Stimulated activated CD4-positive, alpha-beta T cell treated with anti-CD3 and anti-CD28 coated beads, TNF-alpha, amount 100 ng/mL, for 1 hour (primary cell): ENCODE measurements at places on chromosomes 16 and 17.
A peak's percentile ranks its signal among the peaks of the same experiment; 100 is the strongest.

DNA sequence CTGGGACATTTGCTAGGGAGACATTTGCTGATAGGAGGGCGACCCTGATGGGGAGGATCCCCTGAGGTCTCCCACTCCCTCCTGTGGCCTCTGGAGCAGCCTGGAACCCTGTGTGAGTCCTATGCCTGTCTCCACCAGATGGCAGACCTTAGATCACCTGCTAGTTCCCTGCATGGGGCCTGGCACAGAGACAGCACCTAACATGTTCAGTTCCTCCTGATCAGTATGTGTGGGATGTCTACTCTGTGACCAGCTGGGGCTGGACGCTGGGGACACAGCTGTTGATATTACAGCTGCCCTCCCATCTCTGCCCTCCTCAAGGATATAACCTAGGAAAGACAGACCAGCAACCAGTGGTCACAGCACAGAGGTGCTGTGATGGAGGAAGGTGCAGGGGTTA is 1.1 kb upstream of the ADCY7 start:
- DNase-seq = no peak

DNA sequence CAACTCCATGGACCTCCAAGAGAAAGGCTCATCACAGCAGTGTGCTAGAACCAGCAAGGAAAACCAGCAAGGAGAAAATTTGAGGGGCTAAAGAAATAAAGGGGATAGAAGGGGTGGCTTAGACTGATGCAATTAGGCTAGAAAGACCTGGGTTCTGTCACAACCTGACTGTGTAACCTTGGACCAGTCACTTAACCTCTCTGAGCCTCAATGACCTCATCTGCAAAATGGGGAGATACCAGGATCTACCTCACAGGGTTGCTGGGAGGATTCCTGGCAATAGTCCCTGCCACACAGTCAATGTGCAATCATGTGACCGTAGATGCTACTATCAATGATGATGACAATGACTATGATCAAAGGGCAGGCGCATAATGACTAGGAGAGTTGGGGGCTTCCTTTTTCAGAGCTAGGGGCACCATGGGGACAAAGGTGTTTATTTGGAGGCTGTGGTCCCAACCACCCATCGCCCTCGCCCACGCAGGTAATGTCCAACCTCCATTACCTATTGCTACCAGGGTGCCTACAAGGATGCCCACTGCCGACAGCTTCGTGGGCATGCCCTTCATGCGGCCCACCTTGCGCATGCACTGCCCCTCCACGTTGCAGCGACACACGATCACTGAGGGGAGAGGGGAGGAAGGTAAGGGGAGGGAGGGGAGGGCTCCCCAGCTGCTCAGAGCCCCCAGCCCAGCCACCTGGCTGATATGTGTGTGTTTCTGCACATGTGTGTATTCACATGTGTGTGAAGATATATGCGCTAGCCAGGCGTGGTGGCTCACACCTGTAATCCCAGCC is 9.7 kb downstream of the CDH16 start:
- DNase-seq = no peak

GRCh38 chr17:35943537-35943936 is at the start of gene LYZL6:
LYZL6 (minus strand) TSS chr17:35943713; CDS start chr17:35939356, 4,357 bp downstream.
- no peak for DNase-seq

DNA sequence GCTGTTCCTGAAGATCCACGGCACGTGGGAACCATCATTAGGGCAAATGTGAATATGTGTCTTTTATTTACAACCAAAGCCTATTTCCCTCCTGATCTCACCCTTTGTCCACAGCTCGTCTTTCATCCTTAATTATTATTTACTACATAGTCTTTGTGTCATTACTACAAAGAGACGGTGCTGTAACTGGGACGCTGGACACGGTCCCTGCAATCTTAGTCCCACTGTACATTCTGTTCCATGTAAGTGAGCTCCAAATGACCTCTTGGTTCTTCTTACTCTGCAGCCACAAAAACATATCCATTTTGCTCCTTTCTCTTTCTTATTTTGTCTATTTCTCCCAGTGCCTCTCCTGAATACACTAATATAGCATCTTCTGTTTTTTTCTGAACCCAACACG is 12.7 kb upstream of the KRT23 start:
- DNase-seq = no peak

DNA sequence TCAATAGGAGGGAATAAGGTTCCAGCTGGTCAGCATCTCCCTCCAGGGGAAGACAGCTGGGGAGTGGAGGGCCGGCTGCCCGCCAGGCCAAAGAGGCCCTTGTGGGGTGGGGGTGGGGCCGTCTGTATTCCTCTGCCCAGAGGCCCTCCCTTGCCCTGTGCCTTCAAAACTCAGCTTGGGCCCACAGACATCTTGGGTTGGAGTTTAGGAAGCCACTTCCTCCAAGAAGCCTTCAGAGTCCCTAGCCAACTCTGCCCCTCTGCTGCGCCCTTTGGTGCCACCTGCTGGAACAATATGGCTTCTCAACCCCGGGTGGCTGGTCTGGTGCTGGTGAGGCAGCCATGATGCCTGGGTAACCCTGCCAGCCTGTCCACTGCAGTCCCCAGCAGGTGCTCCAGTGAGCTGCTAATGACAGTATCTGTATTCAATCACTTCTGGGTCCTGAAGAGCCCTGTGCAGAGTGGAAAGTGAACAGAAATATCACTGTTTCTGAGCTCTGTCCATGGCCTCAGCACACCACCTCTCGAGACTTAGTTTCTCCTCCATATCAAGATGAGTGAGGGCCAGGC is 16.7 kb downstream of the HSD11B2 start:
- no peak for DNase-seq

DNA sequence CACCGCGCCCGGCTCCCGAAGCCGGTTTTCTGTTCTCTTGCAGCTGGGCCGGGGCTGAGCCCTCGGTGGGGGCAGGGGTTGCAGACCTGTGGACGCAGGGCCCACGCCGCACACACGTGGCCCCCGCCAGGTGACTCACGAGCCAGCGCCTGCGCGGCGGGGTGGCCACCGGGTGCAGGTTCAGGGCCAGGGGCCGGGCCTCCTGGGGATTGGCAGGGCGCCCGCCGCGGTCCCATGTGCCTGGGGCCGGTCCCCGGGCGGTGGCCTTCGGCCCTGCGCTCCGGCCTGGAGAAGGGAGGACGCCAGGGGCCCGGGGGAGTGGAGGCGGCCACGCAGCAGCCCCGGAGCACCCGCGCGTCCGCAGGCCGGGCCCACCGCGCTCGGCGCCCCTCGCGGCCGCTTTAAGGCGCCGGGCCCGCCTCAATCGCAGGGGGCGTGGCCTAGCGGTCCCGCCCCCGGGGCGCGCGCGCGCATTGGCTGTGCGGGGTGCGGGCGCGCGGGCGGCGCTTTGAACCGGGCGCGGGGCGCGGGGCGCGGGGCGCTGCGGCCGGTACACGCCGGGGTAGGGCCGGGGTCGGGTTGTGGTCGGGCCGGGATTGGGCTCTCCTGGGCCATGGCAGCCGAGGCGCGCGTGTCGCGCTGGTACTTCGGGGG is at the start of gene SLC25A10:
TSS of gene SLC25A10 (plus strand) at position 471 of the 654 bp plus-strand sequence. CDS start at position 614, 143 bp downstream.
- peak; percentile 70 for DNase-seq

- DNase-seq = no peak
These were observed 164.2 kb upstream of the LHX1 start for GRCh38 chr17:36773039-36773438.

DNA sequence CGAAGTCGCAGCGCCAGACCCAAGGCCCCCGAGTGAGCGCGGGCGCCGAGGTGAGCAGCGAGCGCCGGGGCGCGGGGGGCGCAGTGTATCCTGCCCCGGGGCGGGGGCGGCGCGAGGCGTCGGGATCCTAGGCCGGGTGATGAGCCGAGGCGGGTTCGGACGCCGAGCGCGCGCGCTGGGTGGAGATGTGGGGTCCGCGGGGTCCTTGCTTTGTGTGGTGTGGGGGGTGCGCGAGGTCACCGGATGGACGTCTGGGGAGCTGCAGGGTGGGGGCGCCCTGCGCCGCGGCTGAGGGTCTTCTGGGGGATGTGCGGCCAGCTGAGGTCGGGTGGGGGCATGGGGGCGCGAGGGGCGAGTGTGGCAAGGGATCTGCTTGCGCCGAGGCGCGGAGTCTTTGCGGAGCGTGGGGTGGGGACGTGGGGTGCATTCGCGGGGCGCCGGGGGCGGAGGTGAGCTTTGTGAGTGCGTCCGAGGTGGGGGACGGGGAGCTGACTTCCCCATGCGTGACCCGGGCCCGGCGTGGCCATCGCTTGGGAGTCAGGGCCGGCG is 560 bp downstream of the RAI1 start:
- DNase-seq = no peak

DNA sequence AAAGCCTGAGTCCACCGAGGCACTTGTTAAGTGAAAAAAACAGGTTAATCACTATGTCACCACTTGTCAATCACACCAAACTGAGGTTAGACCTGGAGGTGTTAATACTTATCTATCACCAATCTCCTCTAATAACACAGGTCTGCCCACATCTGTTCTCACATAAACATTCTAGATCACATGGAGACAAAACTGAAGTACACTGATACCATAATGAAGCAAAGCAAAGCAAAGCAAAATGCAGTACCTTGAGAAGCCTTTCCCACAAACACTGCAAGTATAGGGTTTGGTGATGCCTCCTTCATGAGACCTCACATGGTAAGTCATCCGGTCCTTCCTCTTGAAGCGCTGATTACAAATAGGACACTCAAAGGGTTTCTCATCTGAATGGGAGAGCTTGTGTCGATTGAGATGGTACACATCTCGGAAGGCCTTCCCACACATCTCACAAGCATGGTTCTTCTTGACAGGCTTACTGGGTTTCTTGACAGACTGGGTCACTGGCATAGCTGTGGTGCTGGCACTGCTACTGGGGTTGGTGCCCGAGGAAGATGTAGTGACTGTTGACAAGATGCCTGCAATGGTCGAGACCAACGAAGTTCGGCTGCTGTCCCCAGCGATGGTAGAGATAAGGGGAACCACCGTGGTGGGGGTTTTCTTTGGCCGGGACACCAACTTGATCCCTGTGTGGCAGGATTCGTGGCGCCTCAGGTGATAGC is 5.4 kb downstream of the VEZF1 start:
- no peak for DNase-seq

DNA sequence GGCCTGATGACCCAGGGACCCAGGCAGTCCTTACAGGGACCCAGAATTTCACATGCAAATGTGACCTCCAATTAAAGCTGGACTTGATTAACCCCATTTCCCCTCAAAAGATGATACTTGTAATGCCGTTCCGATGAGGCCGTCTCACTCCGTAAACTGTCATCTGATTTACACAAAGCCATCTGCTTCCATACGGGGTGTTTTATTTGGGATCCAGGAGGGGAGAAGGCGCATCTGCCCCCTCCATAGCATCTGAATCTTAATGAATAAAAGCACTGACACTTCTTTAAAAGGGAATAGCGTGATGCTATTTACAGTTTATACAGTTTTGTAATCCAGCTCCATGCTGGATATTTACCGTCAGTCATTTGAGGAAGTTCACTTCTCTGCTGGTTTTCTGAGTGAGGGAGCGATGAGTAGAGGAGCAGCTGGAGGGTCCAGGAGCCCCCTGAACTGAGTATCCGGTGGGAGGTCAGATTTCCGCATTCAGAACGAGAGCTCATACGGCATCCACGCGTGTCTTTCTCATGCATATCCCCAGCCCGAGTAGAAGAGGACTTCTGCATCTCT is 452.7 kb downstream of the WWOX start:
- DNase-seq = no peak

GRCh38 chr16:23074423-23074822 is 74.8 kb downstream of the USP31 start:
- DNase-seq = no peak

GRCh38 chr17:61614219-61614618 is 23.2 kb upstream of the NACA2 start:
- no peak for DNase-seq

GRCh38 chr16:4415538-4416199 is 727 bp downstream of the CORO7 start:
- no peak for DNase-seq

- no peak for DNase-seq
These were observed 67.5 kb downstream of the KLHDC4 start for GRCh38 chr16:87698241-87698640.

DNA sequence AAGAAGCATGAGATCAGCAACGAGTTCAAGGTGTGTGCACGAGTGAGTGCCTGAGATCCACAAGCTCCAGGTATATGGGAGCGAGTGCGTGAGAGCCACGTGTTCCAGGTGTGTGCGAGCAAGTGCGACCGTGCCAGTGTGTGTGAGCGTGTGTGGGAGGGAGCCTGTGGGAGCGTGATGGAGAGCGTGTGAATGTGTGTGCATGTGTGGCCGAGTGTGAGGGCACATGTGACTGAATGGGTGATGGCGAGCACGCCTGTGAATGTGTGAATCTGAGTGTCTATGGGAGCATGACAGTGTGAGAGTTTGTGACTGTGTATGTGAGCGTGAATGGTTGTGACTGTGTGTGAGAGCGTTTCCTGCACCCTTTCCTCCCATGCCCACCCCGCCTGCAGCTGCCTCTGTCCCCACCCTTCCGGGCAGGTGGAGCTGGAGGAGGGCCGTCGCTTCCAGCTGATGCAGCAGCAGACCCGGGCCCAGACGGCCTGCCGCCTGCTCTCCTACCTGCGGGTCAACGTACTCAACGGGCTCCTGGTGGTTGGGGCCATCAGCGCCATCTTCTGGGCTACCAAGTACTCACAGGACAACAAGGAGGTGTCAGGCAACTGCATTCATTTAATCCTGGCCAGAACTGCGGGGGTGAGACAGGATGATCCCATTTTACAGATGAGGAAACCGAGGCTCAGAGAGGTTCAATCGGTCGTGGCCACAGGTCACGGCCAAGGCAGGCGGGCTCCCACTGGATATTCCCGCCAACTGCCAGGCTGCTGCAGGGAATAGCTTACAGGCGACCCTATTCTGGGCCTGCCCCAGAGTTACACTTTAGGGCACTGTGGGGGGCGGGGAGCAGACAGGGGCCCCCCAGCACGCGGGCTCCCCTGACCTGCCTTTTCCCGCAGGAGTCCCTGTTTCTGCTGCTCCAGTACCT is 3.7 kb downstream of the TMC8 start:
- peak; percentile 66 for DNase-seq

- DNase-seq = no peak
These were observed 28.7 kb downstream of the KIAA0513 start for GRCh38 chr16:85056211-85056748.

DNA sequence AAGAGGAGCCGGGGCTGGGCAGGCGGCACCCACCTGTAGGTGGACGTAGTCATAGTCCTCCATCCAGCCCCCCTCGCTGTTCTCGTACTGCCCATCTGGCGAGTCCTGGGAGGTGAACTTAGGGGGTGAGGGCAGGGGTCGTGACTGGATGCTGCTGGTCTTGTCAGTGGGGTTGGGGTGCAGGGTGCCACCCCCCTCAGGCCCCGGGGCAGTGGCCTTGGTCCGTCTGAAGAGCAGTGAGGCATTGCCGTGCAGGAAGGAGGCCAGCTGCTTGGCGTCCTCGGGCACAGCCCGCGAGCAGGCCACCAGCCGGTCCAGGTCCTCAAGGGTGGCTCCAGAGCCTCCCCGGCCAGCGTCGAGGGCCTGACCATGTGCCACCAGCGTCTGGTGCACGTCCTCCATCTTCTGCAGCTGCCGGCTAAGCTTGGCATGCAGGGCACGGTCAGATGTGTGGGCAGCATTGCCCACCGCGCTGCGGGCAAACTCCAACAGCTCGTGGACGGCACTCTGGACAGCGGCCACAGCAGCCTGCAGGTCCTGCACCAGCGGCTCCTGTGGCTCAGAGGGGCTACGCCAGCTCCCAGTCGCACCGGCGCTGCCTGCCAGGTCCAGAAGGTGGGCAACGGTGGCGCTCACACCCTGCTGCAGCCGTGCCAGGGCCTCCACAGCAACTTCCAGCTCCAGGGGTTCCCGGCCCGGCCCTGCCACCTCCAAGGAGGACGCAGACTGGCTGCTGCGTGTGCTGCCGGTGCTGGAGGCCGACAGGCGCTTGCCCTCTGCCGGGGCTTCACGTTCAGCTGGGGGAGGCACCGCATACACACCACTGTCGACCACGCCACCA is 16.3 kb downstream of the CTRB1 start:
- no peak for DNase-seq

- DNase-seq = no peak
These were observed 228.5 kb downstream of the FOXL1 start for GRCh38 chr16:86806838-86807351.
